ENCODE measurements at places on chromosomes 2 and 18. TPM values are rescaled to one million over a fixed set of nuclear protein-coding genes. Genes with fewer than 3 reads are reported as not detected.

The VAMP5 gene
- 16.6 TPM for total RNA-seq

The MGAT5 gene
- 58.5 TPM for total RNA-seq

The CPLX4 gene
- total RNA-seq = not detected

The LAPTM4A gene
- total RNA-seq = 161 TPM

The FSIP2 gene
- total RNA-seq = not detected
